ENCODE measurements at places on chromosomes 7 and 10.

- DNase-seq: peak; percentile 7
These were observed 972.0 kb upstream of the CELF2 start for GRCh38 chr10:10045765-10046028.

- DNase-seq: no peak
These were observed 11.2 kb upstream of the ARPC1B start for GRCh38 chr7:99363286-99363685.

- DNase-seq: no peak
These were observed 144.1 kb upstream of the PRSS58 start for GRCh38 chr7:142401951-142402350.

GRCh38 chr7:158127241-158127640 lies 460.4 kb downstream of the PTPRN2 start:
- no peak for DNase-seq

GRCh38 chr10:13990946-13991345 lies 339.8 kb downstream of the FRMD4A start:
- DNase-seq: no peak

DNA sequence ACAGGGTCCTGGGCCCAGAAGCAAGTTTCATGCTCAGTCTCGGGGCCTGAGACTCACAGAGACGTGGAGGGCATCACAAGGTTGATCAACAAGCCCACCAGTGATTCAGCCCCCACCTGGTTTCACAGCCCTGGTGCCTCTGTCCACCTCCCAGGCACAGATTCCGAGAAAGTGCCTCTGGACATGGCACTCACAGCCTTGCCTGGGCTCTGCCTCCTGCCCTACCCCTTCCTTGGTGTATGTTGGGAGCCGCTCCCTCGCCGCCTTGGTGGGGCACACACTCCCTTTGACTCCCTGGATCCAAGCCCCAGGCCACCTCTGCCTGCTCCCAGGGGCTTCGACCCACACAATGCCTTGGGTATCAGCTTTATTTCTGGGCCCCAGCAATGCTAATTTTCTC lies 200.8 kb upstream of the PPP2R2D start:
- DNase-seq: no peak

DNA sequence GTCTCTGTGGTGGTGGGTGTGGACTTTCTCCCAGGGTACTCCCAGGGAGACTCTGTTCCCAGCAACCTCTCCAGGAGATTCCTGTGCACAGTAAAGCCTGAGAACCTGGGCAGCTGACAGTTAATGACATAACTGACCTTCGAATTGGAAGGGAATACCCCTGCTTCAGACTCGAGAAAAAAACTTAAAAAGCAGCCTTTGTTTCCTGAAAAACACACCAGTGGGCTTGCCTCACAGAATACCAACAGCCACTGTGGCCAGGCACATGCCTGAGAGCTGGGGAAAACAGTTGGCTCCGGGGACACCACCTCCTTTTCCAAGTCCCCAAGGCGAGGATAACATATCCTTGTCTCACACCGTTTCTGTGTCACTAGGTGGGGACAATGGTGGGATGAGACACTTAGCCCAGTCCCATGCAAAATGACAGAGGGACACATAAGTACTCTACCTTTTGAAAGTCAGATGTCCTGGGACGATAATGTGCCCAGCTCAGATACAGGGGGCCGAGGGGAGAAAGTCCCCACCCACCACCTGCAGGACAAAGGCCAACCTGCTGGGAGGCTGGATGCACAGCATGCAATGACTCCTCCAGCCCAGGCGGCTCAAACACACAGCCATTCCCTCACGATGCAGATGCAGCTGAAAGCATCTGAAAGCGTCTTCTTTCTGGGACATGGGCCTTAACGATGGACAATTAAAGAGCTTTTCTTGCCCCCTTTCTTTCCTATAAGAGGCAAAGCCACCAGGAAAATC lies 65.6 kb downstream of the HIPK2 start:
- no peak for DNase-seq

GRCh38 chr7:135257-135653 lies 57.1 kb upstream of the FAM20C start:
- DNase-seq: no peak

DNA sequence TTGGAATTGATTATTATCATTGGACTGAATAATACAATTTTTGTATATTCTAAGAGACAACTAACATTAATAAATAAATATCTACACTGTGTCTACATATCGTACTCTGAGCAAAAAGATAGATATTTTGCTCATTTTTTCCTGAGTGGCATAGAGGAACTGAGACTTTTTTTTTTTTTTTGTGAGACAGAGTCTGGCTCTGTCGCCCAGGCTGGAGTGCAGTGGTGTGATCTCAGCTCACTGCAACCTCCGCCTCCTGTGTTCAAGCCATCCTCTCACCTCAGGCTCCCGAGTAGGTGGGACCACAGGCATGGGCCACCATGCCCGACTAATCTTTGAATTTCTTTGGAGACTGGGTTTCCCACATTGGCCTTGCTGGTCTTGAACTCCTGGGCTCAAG lies 14.0 kb downstream of the KMT2E start:
- no peak for DNase-seq

DNA sequence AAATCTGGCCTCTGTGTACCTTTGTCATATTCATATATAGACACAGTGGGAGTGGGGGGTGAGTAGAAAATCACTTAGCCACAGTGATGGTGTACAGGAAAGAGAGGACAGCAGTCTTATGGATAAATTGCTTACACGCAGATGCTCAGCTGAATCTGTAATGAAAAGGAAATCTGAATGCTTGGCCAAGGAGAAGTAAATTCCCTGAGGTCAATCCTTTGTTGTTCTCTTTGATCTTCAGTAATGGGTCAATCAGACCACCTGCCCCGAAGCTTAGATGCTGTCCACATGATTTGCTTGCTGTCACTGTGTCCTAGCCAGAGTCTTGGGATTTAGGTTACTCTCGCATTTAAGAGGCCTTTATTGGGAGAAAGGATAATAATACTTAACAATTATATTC lies 18.4 kb upstream of the EPHB6 start:
- no peak for DNase-seq

DNA sequence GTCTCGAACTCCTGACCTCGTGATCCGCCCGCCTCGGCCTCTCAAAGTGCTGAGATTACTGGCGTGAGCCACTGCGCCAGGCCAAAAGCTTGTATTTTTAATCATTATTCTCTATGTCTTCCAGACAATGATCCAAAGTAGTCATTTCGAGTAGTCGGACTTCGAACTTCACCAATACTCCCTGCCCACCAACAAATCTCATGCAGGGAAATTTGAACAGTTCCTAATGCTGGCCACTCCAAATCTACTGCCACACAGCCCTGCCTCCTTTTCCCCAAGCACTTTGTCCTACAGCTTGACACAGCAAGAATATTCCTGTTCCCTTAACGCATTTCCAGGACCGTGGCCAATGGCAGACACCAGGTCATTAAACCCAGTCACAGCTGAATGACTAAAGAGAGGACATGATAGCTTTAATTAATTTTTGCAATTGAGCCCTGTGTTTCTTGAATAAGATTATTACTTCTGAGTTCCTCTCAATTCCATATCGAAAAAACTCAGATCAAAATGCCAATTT lies 142.3 kb upstream of the NRP1 start:
- no peak for DNase-seq

- DNase-seq: no peak
These were observed 35.1 kb downstream of the LANCL2 start for GRCh38 chr7:55400191-55400590.

- DNase-seq: no peak
These were observed 11.3 kb downstream of the MTG1 start for GRCh38 chr10:133405272-133405671.

- no peak for DNase-seq
These were observed 46.4 kb upstream of the ATRNL1 start for GRCh38 chr10:115046686-115047236.

DNA sequence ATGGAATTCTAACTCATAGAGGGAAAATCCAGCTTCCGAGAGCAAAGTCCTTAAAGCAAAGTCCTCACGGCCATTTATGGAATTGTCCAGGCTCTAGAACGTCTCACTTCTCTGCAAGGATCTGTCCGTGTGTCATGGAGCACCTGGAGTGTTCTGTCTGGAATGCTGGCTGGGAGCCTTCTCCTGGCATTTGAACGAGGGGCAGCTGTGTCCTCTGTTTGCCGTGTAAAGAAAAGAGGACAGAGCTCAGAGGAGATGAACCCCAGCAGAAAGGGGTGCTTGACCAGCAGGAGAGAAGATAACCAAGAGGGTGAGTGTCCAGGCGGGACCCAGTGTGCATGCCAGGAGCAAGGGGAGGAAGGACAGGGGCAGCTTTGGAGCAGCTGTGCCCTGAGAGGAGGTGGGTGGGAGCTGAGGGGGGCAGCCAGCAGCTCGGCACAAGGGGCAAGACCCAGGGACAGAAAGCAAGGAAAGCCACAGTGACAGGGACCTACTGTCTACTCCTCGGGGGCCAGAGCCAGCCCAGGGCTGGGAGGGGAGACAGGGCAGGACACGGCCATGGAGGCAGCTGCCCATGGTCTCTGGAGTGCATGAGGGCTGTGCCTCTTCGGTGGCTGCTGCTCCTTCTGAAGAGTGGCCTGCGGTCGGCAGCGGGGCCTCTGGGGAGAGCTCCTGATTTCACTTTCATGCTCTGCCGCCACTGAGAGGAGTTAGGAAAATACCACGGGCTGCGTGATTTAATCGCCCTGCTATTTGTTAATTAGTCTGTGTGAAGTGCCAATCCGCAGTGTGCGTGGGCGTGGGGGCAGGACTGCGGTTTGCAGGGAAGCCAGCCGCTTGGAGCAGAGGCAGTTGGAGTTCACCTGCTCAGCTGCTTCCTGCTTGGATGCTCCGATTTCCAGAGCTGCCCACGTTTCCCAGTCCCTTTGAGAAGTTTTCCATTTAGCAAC lies 149.3 kb upstream of the SHH start:
- DNase-seq: no peak

- DNase-seq: no peak
These were observed 1.5 kb downstream of the MEST start for GRCh38 chr7:130493275-130493873.

GRCh38 chr7:75961218-75961617 lies 33.2 kb downstream of the TMEM120A start:
- DNase-seq: no peak

DNA sequence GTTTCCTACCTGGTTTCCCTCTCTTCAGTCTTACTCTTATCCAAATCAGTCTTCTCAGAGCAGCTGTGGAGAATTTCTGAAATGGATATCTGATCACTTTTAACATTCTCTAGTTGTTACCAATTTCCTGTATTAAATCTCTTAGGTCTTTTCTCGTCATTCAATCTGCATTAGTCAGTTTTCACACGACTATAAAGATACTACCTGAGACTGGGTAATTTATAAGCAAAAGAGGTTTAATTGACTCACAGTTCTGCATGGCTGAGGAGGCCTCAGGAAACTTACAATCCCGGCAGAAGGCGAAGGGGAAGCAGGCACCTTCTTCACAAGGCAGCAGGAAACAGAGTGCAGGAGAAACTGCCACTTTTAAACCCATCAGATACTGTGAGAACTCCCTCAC lies 444.8 kb downstream of the GATA3 start:
- DNase-seq: no peak

- DNase-seq: no peak
These were observed 60.8 kb upstream of the EEPD1 start for GRCh38 chr7:36092221-36092771.

GRCh38 chr10:30791197-30791611 lies 161.7 kb upstream of the LYZL2 start:
- no peak for DNase-seq

GRCh38 chr7:107394831-107395230 lies 75.0 kb upstream of the GPR22 start:
- no peak for DNase-seq

- DNase-seq: peak; percentile 30
These were observed 20.7 kb downstream of the COX15 start for GRCh38 chr10:99711129-99711719.

DNA sequence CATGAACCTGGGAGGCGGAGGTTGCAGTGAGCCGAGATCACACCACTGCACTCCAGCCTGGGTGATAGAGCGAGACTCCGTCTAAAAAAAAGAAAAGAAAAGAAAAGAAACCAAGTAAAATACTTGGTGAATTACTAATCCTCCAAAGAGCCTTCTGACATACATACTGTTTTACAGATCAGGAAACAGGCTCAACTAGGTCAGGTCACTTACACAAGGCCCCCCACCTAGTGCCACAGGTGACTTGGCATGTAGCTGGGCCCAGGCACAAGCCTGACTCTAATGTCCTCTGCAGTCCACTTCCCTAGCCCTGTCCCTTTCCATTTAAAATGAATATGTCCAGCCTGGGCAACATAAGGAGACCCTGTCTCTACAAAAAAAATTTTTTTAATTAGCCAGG lies 157.0 kb downstream of the TPST1 start:
- DNase-seq: no peak

GRCh38 chr7:141537906-141538305 lies 13.3 kb upstream of the AGK start:
- DNase-seq: no peak

GRCh38 chr10:126924915-126925300 lies 19.7 kb downstream of the DOCK1 start:
- no peak for DNase-seq

DNA sequence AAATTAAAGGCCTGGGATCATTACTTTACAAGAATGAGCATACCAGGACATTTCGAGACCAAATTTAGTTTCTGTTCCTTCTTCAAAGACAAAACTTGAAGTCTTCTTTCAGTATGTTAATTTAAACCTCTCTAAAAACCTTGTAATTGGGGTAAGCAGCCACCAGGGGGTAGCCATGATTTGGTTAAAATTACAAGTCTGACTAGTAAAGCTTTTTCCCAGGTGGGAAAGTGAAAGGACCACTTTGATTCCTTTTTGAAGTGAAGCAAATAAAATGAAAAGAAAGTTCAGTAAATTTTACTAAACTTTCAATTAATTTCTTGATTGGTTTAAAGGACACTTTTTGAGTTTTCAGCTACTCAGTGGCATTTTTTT lies 294.3 kb downstream of the BBS9 start:
- DNase-seq: peak; percentile 28

DNA sequence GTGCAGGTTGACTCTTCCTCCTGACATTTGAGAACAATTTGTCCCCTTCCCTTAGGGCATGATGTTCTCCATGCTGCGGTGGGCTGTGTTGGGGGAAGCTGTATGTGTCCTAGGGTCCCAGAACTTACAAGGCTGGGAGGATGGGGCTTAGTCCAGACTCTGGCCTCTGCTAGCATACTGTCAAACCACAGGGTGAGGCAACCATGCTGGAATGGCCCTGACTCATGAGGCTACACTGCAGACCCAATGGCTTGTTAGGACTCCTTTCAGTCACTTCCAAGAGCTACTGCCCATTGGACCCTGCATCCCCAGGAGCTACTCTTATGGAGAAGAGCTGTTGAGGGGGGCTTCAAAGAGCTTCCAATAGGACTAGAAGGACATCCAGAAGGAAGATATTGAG lies 20.1 kb upstream of the FAM170B start:
- DNase-seq: no peak

- DNase-seq: no peak
These were observed 97.3 kb upstream of the STK17A start for GRCh38 chr7:43485580-43485979.

DNA sequence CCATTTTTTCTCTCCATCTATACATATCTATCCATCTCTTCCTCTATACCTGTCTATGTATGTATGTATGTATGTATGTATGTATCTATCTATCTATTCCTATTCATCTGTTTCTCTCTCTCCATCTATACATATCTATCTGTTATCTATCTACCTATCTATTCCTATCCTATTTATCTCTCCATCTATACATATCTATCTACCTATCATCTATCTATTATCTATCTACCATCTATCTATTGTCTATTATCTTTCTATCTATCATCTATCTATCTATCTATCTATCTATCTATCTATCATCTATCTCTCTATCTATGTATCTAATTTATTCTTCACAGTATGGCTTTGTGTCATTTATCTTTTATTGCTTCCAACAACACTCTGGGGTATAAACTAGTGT lies 1124.4 kb downstream of the TYW1 start:
- no peak for DNase-seq

- DNase-seq: no peak
These were observed 531.8 kb downstream of the NXPH1 start for GRCh38 chr7:8965177-8965576.
